Stimulated activated naive CD8-positive, alpha-beta T cell treated with anti-CD3 and anti-CD28 coated beads, Interleukin-15, amount 100 ng/mL, for 72 hours (primary cell): ENCODE measurements at places on chromosomes 1 and 21.

DNA sequence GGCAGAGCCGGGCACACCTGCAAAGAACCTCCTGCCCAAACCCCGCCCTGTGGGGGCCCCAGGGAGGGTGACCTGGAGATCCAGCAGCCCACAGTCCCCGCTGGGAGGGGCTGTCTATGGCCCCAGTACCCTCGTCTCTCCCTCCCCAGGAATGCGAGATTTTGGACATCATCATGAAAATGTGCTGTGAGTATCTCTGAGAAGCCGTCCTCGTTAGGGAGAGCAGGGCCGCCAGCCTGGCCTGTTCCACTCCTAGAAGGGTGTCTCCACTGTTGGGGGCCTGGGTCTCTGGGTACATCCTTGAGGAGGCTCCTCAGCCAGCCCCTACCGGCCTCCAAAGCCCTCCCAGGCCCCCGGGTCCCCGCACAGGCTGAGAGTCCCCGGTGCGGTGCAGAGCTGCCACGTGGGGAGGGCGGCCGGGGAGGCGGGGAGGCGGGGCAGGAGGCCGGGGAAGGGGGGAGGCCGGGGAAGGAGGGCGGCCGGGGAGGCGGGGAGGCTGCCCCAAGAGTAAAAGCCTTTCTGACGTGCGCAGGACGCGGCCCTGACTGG, 18.7 kb downstream of the COL6A1 start:
- peak; percentile 6 for DNase-seq

DNA sequence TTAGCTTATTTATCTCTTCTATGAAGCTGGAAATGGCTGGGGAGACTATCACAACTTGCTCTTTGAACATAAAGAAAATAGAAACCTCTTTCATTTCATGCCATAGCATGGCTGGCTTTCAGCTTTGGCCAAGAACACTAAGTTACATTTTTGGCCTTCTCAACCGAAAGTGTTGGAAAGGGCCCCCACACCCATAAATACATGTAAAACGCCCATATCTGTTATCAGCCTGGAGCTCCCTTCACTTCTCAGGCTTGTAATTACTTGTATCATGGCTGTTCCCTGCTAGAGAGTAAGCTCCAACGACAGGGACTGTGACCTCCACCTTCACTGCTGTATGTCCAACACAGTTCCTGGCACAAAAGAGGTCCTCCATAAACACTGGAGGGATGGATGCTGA, 12.7 kb upstream of the EIF4G3 start:
- DNase-seq, result no peak

GRCh38 chr1:107535091-107535490, 394.3 kb downstream of the NTNG1 start:
- DNase-seq, result no peak

- DNase-seq, result no peak
These were observed 173.9 kb upstream of the IVNS1ABP start for GRCh38 chr1:185490924-185491323.

GRCh38 chr21:41680444-41681347, 86.2 kb downstream of the RIPK4 start:
- no peak for DNase-seq

DNA sequence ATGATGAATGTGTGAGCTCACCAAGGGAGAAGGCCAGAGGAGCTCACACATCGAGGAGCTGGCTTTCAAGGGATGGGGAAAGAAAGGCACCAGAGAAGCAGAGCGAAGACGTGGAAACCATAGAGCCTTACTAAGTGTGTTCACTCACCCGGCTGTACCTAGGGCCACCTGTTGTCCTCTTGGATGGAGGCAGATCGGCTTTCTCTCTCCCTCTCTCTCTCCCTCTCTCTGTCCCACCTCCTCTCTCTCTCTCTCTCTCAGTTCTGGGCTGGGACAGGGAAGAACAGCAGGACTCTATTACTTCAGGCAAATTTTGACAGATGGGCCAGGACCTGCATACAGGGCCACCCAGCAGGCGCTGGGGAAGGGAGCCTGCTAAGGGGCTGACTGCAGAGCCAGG, 64.8 kb downstream of the HIVEP3 start:
- no peak for DNase-seq

GRCh38 chr1:4664606-4665005, 10.2 kb downstream of the AJAP1 start:
- DNase-seq, result no peak

DNA sequence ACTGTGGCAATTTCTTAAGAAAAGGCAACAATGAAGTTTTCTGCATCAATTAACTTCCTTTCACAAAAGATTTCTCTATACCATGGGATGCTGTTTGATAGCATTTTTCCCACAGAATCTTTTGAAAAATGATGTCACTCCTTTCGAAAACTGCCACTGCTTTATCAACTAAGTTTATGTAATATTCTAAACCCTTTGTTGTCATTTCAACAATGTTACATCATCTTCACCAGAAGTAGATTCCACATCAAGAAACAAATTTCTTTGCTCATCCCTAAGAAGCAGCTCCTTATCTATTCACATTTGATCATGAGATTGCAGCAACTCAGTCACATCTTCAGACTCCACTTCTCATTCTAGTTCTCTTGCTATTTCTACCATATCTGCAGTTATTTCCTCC, 116.1 kb upstream of the KCND3 start:
- DNase-seq, result no peak

DNA sequence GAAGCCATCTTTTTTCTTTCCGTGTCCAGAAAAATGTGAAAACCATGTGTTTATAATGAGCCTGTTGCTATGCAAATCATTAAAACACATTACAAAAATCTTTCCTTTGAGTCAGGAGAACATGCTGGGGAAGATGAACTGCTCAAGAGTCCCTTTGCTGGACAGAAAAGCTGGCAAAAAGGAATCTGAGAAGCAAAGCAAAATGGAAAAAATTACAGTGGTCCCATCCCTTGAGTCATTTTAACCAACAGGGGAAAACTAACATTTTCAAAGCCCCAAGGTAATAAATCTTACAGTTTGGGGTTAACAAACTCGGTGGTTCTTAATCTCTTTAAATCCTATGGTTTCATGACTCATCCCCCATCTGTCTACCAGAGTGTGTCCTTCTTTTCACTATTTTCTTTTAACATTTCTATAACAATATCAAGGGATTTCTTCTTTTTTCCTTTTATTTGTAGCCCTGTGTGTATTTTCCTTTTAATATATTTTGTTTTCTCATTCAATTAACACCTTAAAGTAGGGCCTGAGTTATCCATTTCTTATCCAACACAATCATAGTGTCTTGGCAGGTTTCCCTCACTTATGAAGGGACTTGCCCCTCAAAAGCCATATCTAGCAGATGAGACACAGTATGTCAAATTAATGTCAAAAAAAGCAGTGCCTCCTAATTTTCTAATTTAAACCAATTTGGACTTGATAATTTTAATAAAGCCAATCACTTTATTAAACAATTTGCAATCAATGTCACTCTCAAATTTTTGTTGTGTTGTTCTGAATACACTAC, 105.4 kb downstream of the PTPN14 start:
- DNase-seq, result no peak

DNA sequence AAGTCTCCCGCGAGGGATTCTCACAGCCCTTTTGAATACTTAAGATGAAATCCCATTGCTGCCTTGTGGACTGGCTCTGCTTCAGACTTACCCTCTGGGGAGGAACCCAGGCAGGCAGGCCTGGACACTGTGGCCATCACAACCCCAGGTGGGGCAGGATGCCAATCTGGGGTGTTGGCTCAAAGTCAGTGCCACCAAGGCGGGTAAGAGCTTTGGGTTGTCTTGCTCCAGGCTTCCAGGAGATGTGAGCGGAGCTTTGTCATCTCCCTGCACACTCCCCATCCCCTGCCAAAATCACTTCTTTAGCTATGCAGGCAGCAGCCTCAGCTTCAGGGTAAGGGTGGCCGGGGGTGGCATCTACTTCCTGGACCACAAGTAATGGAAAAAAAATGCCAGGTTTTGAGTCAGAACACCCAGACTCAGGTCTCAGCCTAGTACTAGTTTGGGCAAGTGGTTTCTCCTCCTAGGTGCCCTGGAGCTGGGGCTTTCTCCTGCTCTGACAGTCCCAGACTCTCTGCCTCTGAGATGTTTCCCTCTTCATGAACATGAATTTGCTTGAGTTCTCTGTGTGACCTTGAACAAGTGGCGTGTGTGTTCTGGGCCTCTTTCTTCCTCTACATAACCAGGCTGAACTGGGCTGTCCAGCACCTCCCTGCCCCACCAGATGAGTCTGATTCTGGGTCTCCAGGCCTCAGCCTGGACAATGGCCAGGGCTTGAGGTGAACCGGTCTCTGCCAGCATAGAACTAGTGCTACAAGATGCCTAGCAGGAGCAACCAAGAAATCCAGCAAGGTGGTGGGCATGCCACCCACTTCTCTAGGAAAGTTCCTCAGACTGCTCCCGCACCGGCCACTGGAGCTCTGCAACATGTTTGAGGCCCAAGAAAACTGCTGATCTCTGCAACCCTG, 65.4 kb downstream of the VWA5B1 start:
- no peak for DNase-seq

GRCh38 chr21:25911730-25912401, 177.1 kb downstream of the GABPA start:
- no peak for DNase-seq

GRCh38 chr1:161801955-161802354, 35.8 kb downstream of the ATF6 start:
- no peak for DNase-seq

DNA sequence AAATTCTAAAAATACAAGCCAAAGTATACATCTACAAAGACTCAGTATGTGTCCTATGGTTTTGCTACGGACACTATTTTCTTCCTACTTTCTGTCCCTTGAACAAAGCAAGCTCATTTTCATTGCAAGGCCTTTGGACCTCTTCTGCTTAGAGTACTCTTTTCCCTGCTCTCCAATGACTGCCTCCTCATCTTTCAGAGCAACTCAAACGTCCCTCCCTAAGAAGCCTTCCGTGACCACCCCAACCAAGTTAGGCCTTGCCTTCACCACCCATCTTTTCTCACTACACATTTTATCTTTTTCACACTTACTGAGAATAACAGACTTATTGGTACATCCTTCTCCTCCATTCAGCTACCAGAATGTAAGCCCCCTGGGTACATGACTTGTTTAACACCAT, 39.9 kb downstream of the ENAH start:
- DNase-seq, result no peak

DNA sequence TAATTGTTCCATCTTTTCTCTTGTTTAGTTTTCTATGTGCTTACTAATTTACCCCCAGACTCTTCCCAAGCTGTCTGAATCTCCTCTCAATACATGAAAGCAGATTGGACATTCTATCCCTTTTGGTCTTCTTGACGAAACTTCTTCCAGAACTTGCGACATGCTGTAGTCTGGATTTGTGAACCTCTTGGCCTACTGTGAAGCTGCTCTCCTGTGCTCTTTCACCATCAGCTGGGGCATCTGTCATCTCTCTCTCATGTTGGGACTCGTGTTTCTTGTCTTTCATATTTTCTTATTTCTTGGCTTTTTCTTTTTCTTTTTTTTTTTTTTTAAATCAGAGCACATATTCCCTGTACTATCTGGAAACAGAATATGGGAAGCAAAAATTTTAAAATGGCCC, 6.8 kb downstream of the CPT2 start:
- DNase-seq, result no peak

DNA sequence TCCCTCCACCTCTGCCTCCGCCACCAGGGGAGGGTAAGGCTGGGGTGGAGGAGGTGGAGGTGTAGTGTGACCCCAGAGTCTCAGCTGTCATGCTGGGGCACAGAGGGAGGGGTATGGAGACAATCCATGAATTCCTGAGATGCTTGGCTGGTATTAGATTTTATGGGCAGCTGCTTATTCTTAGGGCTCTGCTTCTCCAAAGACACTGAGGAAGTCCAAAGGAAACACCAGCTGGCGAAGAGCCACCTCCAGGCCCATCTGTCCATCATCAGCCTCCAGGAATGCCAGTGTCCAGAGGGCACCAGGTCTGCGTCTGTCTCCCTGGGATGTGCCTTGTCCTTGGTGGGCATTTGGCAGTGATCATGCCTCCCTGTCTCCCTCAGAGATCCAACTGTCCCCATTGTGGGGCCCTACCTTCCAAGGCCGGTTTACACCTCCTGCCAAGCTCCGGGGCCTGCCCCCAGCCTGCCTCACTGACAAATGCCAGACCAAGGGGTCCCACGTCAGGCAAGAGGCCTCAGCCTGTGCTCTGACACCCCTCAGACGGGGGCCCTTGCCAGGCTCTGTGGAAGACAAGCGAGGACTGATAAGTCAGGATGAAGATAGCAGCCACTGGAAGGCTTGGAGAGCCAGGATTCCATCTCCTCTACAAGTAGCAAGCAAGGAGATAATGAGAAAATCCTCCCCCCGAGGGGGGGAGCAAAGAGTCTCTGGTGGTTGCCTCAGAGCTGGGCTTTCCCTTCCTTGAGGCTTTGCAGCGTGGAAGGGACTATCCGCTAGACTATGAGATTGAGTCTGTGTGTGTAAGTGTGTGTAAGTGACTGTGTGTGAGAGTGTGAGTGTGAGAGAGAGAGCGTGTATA, 1.6 kb downstream of the TNNI1 start:
- DNase-seq, result no peak

- DNase-seq, result no peak
These were observed 145.0 kb upstream of the ZC3H11B start for GRCh38 chr1:219757890-219758289.

- DNase-seq, result peak; percentile 76
These were observed 102.5 kb upstream of the TARDBP start for GRCh38 chr1:10909697-10910680.

GRCh38 chr1:237239248-237239647, 197.3 kb downstream of the RYR2 start:
- DNase-seq, result no peak

GRCh38 chr21:35520856-35521255, 471.8 kb upstream of the RUNX1 start:
- no peak for DNase-seq

DNA sequence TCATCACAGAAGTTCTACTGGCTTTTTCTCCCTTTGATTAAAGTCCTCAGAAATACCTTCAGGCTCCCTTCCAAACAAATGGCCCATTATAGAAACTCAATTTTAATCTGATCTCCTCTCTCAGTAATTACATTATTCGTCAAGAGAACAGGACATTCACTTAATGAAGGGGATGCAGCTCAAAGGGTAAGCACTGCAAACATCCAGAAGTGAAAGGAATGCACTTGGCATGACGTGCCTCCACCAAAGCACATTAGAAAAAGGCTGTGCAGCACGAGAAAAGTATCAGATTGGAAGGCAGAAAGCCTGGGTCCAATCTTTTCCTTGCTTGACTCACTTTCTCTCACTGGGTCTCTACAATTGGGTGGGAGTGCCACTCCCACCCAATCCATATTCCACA, 222.6 kb upstream of the BEND5 start:
- DNase-seq, result no peak

DNA sequence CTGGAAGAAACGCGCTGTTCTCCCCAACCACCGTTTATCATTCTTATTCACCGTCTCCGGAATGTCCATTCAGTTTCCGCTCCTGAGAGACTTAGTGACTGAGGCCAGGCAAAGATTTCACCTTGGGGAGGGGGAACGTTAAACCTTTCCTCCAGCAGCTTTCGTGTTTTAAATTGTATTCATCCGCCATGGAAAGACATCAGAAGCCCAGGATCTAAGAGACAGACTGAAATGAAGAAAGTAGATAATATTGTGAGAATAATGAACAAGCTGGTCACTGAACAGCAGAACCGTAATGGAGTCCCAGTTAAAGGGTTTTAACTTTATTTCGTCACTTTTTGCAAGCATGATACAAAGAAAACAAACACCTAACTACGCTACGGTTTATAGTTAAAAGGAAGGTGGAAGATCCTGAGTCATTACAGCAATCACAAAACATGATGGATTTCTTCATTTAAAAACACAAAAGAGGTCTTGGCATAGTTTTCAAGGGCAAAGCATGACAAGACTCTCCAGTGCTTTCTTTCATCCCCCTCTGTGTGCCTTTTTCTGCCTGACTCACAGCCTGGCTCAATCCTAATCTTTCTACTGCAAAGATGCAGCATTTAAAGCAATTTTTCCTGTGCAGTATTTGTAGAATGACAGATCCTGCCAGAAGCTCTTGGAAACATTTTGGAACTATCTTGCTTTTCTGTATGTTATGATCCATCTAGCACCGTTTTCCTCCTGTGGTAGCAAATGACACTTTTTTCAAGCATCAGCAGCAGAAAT, 722 bp upstream of the SLC19A2 start:
- DNase-seq, result no peak
